ENCODE measurements at places on chromosomes 13 and 19. TPM values are rescaled to one million over a fixed set of nuclear protein-coding genes. Genes with fewer than 3 reads are reported as not detected.

DNA sequence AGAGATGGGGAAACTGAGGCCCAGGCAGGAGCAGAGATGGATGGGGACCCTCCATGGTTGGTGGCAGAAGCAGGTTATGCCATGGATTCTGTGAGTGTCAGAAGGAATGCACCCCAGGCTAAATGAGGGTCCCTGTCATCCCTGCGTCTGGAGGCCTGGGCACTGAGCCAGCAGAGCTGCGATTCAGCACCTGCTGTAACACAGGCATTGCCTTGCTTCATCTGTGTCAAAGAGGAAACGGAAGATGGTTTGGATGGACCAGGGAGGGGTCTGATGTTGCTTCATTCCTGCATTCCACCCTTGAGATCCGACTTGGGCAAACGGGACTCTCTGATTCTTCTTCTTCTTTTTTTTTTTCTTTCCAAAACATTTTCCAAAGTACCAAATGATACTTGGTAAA lies 1.2 kb downstream of the C5AR1 start:
- no peak for DNase-seq

- DNase-seq: no peak
Measured at GRCh38 chr19:37855098-37855497, 51.3 kb downstream of the WDR87 start.

DNA sequence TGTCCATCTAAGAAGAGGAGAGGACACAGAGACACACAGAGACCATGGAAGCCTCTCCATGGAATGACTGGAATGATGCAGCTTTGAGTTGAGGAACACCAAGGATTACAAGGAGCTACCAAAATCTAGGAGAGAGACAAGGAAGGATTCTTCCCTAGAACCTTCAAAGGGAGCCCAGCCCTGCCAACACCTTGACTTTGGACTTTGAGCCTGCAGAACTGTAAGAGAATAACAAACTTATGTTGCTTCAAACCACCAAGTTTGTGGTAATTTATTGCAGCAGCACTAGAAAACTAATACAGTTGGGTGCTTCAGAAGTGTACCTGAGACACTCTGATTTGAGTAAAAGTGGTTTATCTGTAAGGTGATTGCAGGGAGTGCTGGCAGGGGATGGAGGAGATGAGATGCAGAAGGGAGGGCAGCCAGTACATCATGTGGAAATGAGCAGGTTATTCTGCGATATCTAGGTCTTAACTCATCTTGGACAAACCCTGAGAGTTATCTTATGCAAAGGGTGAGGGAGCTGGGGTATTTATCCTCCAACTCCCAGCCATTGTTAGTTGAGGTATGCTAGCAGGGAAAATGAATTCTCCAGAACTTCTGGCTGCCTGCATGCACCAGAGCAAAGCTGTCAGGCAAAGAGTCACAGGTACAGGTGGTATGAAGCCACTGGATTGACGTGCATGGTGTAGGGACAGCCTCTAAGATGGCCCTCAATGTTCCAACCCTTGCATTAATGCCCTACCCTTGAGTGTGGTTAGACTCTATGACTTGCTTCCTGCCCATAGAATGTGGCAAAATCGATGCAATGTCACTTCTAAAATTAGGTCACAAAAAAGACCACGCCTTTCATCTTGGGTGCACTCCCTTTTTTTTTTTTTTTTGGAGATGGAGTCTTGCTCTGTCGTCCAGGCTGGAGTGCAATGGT lies 31.3 kb upstream of the ADGRL1 start:
- no peak for DNase-seq

DNA sequence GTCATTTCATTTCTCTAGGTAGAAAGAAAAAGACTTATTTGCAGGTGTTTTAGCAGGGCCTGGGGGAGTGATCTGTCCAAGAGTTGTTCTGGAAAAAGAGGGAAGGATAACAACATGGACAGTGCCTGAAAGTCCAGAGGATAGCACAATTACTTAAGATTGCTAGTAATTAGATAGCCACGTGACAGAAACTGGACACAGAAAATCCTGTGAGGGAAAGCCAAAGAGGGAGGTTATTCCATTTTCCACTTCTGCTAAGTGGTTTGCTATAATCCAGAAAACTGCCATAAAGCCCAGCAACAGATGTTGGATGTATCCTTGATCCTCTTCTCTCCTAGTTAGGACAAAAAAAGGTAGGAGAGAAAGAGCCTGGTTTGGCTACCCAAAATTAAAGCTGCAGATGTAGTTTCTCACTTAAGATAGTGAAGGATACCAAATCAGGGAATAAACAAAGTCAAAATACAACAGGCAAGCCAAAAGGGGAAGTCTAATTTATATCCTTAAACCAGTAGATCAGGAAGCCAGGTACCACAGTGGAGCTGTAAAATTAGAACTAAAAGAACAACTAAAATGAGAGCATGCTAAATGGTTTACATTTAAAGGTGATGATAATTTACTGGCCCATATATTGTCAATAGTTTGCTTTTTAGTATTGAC lies 140.2 kb downstream of the VWA8 start:
- no peak for DNase-seq

DNA sequence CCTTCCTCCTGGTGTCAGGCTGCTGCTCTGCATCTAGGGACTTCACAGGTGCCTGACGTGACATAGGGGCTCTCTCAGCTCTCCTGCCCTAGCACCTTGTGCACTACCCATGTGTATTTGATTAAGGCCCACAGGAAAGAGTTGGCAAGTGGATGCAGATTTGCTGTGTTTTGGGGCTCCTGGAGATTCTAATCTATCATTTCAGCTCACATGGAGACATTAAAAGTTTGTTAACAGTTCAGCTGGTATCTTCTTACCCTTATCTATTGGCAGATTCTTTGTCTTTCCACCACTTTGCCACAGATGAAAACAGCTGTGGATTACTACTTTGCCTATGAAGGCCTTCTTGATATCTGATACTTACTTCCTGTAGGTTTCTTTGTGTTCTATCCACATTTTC lies 41.9 kb downstream of the WASF3 start:
- no peak for DNase-seq

DNA sequence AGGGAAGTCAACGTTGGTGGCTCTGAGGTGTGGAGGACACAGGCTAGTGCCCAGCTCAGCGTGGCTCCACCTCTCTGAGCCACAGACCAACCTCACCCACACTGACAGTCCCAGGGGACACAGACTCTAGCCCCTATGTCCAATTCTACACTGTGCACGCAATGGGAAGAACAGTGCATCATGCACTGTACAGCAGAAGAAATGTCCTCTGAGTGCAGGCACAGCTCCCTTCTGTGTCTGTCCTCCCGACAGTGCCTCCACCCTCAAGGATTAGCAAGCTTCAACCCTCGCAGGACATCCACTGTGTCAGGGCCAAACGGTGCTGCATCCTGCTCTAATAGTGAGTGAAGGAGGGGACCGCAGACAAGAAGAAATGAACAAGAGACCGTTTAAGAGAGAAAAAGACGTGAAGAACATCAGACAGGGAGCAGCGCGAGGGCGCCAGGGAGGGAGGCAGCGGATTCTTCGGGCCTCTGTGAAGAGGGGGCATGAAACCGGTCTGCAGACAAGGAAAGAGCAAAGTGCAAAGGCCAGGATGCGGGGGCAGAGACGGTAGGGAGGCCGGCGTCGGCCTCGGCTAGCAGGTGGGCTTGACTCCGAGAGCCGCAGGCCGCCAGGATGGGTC lies 681 bp downstream of the ZNF837 start:
- no peak for DNase-seq

DNA sequence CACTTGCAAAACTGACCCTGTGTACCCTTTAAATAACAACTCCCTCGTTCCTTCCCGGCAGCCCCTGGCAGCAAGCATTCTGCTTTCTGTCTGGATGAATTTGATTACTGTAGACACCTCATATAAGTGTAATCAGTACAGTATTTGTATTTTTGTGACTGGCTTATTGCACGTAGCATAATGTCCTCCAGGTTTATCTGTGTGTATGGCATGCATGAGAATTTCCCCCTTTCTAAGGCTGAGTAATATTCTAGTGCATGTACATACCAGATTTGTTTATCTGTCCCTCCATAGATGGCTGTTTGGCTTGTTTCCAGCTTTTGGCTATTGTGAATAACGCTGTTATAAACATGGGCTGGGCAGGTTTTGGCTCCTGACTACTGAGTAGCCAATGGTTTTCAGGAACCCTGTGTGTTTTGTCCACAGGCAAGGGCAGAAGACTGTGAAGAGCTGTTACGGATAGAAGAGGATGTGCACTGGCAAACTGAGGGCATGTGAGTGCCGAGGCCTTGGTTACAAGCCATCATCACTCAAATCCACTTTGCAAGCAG lies 98.0 kb downstream of the ESD start:
- no peak for DNase-seq

- DNase-seq: no peak
Measured at GRCh38 chr19:55554741-55555152, 9.4 kb upstream of the SBK3 start.

GRCh38 chr19:33193865-33194362 lies at the start of gene LRP3:
LRP3 (plus strand) TSS chr19:33194330; CDS start chr19:33194786, 456 bp downstream.
- no peak for DNase-seq

DNA sequence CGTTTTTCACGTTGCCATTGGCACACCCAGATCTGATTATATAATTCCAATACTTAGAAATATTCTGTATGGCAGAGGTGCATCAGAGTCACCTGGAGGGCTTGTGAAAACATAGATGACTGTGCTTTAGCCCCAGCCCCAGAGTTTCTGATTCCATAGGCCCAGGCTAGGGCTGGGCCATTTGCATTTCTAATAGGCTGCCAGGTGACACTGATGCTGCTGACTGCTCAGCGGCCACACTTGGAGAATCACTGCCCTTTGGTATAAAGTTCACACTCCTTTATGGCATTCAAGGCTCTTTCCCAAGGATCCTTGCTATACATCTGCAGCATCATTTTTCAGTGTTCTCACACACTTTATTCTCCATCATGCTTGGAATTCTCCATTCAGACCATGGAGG lies 137.1 kb downstream of the AKAP11 start:
- DNase-seq: no peak

DNA sequence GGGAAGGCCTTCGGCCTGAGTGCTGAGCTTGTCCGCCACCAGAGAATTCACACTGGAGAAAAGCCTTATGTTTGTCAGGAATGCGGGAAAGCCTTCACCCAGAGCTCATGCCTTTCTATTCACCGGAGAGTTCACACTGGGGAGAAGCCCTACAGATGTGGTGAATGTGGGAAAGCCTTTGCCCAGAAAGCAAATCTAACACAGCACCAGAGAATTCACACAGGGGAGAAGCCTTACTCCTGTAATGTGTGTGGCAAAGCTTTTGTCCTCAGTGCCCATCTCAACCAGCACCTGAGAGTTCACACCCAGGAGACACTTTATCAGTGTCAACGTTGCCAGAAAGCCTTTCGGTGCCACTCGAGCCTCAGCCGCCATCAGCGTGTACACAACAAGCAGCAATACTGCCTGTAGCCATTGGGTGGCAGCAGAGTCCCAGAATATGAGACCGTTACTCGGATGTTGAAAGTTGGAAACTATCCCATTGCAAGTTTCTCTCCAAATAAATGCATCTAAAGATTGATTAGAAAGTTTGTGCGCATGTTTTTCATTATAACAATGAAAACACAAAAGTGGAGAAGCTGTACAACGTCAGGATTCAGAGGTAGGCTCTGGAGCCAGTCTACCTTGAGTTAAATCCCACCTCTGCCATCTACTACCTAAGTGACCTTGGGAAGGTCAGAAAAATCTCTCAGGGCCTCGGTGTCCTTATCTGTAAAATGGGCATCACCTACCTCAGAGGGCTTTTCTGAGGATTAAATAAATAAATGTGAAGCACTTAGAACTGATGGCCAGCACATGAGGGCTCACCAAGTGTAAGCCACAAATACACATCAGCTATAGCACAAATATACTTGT lies 21.1 kb downstream of the ZNF473 start:
- DNase-seq: no peak

GRCh38 chr13:45936621-45937020 lies 85.1 kb upstream of the SIAH3 start:
- DNase-seq: no peak

GRCh38 chr19:33668968-33669367 lies 47.2 kb downstream of the CHST8 start:
- no peak for DNase-seq

DNA sequence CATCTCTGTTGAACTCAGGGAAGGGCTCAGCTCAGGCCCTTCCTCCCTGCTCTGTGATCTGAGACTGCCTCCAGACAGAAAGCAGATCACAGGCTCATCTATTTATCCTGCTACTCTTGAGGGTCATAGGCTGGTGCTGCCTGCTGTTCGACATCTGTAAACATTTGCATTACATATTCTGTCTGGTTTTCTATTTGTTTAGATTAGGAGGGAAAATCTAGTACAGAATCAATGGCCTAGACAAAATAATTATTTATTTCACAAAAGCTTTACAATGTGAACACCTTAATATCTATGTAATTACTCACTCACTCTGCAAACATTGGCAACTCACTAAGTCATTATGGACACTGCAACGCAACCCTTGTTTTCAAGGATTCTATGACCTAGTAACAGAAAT lies 43.0 kb downstream of the CEP89 start:
- DNase-seq: no peak

DNA sequence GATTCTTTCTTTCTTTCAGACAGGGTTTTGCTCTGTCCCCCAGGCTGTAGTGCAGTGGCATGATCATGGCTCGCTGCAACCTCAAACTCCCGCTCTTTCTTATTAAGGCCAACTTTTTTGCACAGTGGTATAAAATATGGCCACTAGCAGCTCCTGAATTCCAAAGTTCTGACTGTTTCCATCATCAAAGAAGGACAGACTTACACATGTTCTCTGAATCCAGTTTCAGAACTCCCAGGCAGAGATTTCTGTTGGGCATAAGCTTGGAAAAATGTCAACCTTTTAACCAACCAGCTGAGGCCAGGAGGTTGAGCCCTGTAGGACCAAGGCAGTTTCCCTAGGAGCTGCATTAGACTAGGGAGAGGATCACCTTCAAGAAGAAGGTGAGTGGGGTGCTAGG lies 184.1 kb downstream of the HS6ST3 start:
- DNase-seq: peak; percentile 22

DNA sequence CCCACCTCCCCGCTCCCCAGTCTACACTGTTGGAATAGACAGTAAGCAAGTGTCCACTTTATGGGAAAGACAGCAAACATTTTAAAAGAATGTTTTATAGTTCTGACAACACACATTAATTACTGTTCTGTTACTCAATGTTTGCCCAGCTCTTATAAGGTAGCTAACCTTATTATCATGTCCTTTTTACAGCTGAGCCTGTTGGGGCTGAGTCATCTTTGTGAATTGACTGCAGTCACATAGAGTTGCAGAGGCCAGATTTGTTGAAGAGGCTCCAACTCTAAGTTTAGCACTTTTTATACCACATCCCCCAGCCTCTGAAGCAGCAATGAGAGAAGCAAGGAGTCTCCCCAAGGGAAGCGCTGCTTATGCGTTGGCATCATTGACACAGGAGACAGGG lies 76.2 kb downstream of the C13orf42 start:
- DNase-seq: no peak

Gene SLC17A7
- total RNA-seq: not detected

Gene ZNF223
- total RNA-seq: 9.4 TPM

Gene THSD1
- 18.9 TPM for total RNA-seq

Gene ATP4A
- total RNA-seq: not detected

Gene SLC7A1
- total RNA-seq: 20.1 TPM
